ENCODE measurements at places on chromosomes 1 and 21.

DNA sequence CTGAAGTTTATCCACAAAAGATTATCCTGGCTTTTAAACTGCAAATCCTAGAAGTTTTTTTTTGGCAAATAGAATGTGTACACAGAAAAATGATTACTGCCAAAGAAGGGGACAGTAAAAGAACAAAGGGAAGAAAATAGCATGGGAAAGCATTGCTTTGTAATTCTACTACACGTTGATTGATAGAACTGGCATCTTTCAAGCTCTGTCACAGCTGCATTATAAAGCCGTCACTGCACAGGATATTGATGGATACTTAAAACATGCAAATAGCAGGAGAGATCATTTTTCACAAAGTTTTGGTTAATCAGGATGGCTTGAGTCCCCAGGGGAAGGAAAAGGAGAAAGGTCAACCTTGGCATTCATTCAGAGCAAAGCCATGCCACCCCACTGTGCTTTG lies 183.7 kb upstream of the RRP15 start:
- DNase-seq: no peak

- no peak for DNase-seq
Measured at GRCh38 chr1:211587123-211587522, 8.2 kb upstream of the SLC30A1 start.

GRCh38 chr1:110087812-110088738 lies 17.6 kb upstream of the ALX3 start:
- DNase-seq: peak; percentile 42

- no peak for DNase-seq
Measured at GRCh38 chr1:36457691-36458090, 6.5 kb downstream of the MRPS15 start.

GRCh38 chr1:15825800-15826199 lies 18.4 kb upstream of the UQCRHL start:
- no peak for DNase-seq

DNA sequence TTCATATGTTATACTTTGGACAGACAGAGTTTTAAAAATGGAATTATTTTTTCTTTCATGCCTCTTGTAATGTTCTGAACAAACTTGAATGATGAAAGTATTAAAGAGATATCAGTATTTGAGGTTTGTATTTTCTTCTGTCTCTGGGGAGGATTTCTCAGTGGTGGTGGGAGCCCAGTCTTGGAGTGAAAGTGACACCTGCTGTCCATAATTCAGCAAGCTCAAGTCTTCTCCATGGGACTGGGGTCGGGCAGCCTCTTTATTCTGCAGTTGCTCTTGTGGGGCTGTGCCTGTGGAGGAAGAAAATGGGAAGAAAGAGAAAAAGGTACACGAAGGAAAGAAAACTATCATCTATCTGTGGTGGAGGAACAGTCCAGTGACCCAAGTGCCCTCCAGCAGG lies 56.1 kb downstream of the SMYD2 start:
- DNase-seq: no peak

DNA sequence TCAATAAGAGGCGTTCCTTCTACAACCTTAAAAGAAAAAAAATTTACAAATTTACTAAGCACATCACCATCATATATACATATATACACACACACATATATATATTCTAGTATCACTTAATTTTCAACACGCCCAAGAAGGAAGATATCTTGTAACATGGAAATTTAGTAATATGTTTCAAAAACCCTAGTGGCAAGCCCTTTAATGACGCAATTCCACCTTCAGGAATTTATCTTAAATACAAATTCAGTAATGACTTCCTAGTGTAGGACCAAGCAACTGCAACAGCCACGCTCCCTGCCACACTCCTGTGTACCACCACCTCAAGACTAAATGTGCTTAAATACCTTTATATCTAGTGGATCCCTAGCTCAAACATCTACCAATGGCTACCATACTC lies 12.5 kb downstream of the LBR start:
- no peak for DNase-seq

DNA sequence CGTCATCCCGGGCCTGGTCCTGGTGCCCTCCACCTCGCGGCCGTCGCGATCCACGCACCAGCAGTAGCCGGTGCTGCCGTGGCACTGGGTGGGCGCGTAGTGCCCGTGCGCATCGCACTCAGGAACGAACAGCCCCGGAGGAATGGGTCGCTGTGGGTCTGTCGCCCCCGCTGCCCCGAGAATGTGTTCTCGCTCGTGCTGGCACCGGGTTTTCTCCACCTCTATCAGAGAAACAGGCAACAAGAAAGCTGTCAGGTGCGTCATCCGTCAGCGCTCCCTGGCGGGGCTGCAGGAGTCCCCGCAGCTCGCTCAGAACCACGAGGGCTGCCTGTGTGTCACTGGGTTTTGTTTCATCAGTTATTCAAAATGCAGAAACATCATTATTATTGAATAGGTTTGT lies 71.2 kb downstream of the NID1 start:
- DNase-seq: no peak

DNA sequence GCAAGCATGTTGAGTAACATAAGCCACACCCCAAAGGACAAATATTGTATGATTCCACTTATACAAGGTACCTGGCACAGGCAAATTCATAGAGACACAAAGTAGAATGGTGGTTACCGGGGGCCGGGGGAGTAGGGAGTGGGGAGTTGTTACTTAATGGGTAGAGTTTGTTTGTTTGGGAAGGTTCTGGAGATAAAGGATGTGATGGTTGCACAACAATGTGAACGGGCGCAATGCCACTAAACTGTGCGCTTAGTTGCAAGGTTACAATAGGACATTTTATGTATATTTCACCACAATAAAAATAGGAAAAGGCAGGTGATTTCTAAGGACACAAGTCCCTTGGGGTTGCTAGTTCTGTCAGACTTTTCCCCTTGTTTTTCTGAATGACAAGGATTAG lies 516.6 kb downstream of the KIF26B start:
- no peak for DNase-seq

DNA sequence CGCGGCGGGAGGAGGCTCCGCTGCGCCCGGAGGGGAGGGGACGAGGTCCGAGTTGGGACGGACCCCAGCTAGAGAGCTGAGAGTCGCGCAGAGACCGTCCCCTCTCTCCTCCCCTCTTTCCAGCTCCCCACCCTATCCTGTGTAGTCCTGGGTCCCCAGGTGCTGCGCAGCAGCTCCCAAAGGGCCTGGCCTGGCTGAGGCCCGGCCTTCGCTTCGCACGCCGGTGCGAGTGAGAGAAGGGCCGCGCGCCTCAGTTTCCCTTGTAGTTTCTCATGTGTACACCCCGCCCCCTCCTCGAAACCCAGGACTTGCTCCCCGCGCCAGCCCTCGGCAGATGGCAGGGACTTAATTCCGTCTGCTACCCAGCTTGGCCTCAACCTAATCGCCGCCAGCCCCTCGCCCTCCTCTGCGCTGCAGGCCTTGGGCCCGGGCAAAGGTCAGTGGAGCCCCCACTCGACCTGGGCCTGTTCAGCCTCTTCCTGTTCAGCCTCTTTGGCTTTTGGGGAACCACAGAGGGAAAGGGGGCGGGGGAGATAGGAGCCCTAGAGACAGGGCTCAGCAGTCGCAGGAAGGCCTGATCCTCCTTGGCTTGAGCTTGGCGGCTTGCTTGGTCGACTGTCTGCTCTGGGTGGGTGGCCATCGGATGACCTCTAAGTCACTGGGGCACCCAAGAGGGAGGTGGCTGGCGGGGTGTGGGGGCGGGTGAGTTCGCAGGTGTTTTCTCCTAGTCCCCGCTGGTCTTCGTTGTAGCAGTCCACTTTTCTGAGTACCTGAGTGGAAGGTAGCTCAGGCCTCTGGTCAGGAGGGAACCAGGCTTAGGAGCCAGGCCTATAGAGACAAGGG lies 1.0 kb downstream of the ZNF687 start:
- DNase-seq: no peak

- no peak for DNase-seq
Measured at GRCh38 chr1:173302890-173303829, 96.0 kb upstream of the TNFSF4 start.

DNA sequence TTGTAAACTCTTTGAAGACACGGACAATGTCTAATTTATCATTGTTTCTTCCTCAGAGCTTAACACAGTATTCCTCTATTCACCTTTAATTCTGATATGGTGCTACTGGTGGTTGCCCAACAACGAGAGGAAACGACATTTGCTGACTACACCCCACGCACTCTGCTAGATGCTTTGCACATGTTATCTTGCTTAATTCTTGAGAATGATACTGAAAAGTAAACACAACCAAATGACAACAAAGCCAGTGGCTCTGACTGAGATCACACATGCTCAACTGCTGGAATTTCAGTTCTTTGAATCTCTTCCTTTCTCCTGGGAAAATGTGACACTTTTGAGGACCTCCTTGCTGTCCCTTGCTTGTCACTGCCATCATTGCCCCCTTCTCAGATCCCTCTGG lies 37.2 kb upstream of the DDAH1 start:
- no peak for DNase-seq

- DNase-seq: no peak
Measured at GRCh38 chr1:162284206-162284955, 92.3 kb downstream of the SPATA46 start.

DNA sequence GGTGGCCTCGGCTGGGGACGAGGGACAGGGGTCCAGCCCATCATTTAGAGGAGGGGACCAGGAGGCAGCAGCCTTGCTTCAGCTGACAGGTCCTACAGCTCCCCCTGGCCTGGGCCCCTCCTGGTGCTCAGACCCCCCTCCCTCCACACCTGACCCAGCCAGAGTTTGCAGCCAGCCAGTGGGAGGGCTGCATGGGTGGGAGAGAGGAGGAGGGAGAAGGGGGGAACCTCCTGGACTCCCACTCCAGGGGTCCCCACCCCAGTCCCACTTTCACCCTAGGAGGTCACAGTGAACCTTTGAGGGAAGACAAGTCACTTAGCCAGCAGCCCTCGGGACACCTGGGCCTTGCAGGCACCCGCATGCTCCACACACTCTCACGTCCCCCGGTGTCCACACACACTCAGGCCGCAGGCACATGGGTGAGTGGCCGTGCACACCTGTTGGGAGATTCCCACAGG lies 108.9 kb upstream of the ZBTB40 start:
- DNase-seq: no peak

DNA sequence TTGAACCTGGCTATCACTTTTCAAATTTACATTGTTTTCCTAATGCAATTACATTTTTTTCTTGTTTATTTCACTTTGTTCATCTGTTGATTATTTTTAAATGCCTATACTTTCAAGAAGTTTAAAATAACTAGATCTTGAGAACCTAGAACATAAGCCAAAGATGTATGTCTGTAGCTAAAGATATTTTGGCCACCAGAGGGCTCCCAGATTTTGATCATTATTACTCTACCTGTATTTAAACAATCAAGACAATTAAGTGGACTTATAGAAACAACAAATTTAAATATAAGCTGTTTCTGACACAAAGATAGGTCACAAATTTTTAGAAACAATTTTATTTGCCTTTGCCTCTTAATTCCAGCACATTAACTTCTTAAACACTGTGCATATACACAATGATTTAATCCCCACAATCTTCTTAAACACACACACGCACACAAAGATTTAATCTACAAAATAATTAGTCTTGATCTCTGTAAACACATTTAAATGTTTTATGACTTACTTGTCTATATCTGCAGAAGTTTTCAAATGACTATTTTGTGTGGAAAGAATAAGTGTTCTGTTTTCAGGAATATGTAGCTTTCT lies 380.0 kb downstream of the DSCAM start:
- DNase-seq: peak; percentile 33

DNA sequence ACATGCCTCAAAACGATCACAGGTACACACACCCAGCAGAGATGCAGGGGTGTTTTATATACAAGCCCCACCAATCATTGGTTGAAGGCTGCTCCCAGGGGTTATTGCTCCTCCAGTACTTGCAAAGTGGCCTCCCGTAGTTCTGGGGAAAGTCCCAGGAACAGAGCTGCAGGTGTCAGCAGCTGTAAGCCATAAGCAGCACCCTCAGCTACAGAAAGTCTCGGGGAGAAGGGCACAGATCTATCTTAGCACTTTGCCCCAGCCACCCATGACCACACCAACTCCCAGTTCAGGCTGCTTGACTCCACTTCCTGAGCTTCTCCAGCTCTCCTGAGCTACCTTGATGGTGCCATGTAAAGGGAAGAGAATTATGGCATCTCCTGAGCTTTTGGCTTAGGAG lies 222.7 kb upstream of the GJB5 start:
- no peak for DNase-seq

- peak; percentile 97 for DNase-seq
Measured at GRCh38 chr1:153122831-153123421, 9.6 kb upstream of the SPRR2F start.

GRCh38 chr1:68028566-68028965 lies 21.9 kb downstream of the DIRAS3 start:
- no peak for DNase-seq

- no peak for DNase-seq
Measured at GRCh38 chr1:112961072-112961471, 5.1 kb upstream of the SLC16A1 start.

DNA sequence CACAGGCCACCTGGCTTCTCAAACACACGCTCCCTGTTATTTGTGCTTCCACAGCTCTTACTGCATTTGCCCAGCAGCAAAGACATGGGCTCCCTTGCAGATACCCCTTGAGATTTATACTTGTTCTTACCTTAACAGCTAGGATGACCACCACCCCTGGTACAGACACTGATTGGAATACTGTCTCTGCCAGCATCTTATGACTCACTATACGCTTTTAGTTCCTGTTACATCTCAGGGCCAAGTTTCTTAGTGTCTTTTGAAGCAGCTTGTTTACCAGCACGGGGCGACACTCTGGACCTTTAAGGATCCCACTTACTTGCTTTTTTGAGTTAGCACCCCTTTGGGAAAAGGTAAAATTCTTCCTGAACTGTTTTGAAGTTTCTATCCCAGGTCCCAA lies 874.8 kb downstream of the KCNT2 start:
- DNase-seq: no peak

- no peak for DNase-seq
Measured at GRCh38 chr1:12464598-12465056, 153.4 kb downstream of the DHRS3 start.

GRCh38 chr1:80917826-80918225 lies 882.9 kb upstream of the ADGRL2 start:
- DNase-seq: no peak

DNA sequence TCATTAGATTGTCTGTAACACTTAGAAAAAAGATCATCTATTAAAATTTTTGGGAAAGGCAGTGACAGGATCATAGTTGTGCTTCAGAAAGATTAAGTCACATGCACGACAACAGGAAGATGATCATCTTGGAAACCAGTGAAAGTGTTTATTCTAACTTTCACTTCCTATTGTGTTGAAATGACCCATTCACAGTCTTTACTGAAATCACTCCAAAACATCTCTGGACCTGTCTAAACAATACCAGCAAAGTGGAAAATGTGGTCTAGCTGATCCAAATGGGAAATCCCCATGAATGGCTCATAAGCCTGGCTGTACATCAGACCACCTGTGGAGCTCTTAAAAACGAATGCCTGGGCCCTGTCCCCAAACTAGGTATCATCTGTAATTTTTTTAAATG lies 111.1 kb upstream of the ETV3 start:
- no peak for DNase-seq

DNA sequence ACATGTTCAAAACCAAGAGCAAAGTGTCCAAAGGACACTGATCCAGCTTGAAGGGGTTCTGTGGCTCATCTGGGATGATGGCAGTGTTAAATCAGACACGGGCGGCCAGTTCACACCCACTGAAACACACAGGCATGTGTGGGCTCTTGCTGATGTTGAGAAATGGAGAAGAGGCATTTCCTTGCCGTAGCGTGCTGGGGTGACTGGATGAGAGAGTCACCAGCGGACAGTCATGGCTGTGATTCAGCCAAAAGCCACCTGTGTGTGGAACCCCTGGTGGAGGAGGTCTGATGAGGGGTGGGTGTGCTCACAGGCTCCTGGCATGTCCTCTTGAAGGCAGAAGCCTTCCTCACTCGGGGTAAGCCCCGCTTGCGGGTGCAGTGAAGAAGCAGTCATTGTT lies 7.2 kb downstream of the C1orf35 start:
- DNase-seq: no peak

- peak; percentile 24 for DNase-seq
Measured at GRCh38 chr1:33641104-33641830, 168.8 kb downstream of the ZSCAN20 start.

Data from NCI-H748 treated with DMSO at 0.1 percent for 48 hours (cell line).